Activated T-helper 1 cell treated with Interleukin-2 at 50 U/mL for 16 hours (primary cell): ENCODE measurements at places on chromosomes 1 and 21.

DNA sequence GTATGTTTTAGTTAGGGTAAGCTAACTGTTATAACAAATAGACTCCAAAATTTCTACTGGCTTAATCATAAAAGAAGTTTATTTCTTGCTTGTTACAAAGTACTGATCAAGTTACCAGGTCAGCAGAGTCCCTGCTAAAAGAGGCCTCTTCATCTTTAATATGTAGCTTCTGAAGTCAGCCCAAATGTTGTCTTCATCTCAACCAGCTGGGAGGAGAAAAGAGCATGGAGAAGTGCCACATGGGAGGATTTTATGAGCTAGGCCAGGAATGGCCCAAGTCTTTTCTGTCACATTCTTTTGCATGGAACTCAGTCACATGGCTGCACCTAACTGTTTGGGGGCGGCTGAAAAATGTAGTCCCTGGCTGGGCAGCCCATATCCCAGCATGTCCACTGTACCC is 63.2 kb upstream of the APOBEC4 start:
- DNase-seq, result no peak

- no peak for DNase-seq
Measured at GRCh38 chr1:98706173-98706843, 44.8 kb downstream of the SNX7 start.

DNA sequence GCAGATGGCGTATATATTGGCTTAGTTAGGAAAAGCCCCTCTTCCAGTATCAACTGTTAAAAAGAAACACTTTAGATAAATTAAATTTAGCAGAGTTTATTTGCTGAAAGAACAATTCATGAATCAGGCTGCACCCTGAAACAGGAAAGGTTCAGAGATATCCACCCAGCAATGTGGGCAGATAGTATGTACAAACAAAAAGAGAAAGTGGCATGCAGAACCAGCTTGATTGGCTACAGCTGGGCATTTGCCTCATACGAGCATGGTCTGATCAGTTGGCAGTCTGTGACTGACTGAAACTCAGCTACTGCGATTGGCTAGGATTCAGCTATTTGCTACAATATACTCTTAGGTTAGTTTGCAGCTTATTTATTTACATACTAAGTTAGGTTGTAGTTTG is 98.2 kb downstream of the ZC3H11B start:
- DNase-seq, result no peak

DNA sequence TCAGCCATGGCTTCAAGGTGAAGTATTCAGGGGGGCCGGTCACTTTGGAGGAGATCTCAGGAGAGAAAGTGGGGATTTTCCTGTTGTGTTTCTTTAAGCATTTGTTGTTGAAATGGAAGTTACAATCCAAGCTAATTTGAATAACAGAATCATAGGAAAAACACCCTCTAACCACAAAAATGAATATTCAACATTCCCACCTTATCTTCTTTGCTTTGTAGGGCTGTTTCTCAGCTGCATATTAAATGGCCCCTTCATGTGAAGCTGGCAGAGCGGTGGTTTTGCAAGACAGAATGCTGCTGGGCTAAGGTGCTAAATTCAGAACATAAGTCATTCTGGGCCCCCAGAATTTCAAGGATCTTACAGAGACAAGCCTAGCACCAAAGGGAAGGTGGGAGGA is 279.0 kb downstream of the RRAGC start:
- no peak for DNase-seq

DNA sequence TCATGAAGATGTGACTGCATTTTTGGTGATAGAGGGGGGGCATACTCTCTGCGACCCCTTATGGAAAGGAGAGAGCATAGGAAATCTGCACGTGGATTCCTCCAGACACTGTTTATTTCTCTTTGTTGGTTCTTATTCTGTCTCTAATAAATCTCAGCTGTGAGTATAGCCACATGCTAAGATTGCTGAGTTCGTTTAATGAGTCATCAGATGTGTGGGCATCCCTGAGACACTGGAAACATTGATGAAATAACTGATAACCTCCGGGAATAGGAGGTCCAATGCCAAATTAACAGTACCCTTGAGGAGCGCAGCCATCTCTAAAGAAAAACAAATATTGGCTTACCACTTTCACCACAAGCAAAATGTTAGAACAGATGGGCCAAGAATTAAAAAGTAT is 880.2 kb upstream of the NEGR1 start:
- no peak for DNase-seq

DNA sequence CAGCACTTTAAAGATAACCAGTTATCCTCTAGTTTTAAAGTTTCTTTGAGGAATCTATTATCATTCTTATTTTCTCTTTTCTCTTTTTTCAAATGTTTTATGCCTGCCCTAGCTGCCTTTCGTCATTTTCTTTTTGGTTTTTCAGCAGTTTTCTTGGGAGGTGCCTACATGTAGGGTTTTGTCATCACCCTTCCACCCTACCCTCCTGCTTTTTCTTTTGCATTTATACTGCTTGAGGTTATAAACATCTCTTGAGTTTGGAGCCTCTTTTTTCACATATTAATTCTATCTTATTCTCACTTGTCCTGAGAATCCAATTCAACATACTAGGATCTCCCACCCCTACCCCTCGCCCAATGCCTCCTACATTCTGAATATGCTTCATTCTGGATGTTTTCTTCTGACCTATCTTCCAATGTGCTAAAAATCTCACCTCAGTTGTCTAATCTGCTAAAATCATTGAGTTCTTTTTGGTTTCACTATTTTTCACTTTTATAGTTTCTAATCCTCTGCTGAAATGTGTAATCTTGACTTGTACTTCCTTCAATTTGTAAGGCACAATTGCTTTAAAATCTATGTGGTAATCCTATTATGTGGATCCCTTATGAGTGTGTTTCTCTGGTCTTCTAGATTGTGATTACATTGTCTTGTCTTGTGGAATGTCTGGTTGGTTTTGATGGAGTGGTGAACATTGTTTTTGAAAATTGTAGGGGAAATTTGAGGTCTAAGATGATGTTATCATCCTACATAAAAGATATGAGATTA is 38.7 kb downstream of the MIA3 start:
- DNase-seq, result no peak

DNA sequence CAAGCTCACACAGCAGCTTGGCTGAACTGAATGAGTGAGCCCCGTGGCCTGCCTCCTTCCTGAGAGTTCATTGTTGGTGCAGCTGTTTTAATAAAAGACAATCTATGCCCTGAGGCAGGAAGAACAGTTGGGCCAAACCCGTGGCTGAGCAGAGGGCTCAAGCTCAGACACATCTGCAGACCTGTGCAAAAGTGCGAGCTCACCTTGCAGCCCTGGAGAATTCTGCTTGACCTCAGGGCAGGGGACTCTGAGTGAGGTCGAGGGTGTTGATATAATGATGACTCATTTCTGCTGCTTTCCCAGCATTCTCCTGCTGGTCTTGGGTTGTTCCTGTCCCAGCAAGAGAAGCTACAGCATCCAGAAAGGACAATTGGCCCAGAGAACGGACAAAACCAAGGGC is 61.0 kb downstream of the ATP5PO start:
- no peak for DNase-seq

DNA sequence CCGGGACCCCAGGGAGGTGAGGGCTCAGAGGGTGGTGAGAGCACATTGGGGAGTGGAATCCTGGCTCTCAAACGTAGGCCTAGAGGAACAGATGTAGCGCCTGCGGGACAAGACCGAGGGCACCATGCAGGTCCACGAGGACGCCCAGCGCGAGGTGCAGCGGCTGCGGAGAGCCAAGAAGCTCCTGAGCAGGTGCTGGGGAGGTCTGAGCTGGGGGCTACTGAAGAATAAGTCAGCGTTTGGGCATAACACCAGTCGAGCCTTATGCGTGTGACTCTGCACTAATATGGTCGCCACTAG is 2.6 kb upstream of the NBPF3 start:
- DNase-seq, result no peak

- DNase-seq, result no peak
Measured at GRCh38 chr1:44497422-44498170, 92.5 kb downstream of the RNF220 start.

DNA sequence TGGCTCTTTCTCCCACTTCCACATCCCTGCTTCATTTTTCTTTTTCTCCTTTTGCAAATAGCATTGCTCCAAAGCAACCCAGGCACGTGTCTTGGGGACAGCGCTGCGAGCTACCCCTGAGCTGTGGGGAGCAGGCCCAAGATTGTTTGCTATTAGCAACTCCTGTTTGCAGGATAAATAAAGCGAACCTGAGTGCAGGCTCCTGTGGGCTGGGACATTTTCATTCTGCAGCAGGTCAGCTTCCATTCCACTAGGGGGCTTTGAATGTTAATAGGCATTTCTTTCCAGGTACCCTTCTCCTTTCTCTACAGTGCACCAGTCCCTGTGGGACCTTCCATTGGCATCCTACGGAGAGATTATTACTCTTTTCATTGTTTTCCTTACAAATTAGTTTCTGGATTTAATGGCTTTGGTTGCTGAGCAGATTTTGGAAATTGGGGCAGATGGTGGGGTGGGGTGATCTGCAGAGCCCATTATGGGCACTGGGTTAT is 54.0 kb downstream of the OLFML3 start:
- DNase-seq, result no peak

DNA sequence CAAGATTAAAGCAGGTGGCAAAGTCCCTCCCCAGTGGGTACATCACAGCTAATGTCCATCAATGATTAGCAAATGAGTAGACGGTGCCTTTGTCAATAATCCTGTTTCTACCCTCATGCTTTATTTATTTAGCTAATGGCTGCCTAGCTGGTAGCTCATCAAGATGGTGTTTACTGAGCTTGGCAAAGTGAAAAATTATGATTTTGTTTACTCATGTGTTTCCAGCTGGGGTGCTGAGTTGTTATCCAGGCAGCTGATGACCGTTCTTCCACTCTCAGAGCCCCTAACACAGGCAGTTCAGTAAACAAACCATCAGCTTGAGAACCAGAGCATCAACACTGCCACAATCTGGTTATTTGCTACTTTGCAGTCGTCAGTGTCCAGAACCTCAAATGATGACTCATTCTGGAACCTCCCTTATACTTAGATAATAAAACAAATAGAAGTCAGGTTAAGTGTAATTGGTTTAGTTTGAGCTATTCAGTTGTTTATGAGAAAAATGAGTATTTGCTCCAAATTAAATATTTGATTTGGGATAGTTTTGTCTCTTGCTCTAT is 163.9 kb downstream of the ST6GALNAC5 start:
- no peak for DNase-seq

- DNase-seq, result no peak
Measured at GRCh38 chr1:56064705-56065104, 514.7 kb downstream of the PLPP3 start.

GRCh38 chr1:12051361-12051760 is 11.7 kb upstream of the TNFRSF8 start:
- no peak for DNase-seq

- no peak for DNase-seq
Measured at GRCh38 chr1:174920093-174920492, 79.7 kb upstream of the CACYBP start.

- DNase-seq, result no peak
Measured at GRCh38 chr1:6012529-6013318, 20.5 kb upstream of the NPHP4 start.

GRCh38 chr1:37764414-37764825 is 500 bp downstream of the EPHA10 start:
- no peak for DNase-seq

DNA sequence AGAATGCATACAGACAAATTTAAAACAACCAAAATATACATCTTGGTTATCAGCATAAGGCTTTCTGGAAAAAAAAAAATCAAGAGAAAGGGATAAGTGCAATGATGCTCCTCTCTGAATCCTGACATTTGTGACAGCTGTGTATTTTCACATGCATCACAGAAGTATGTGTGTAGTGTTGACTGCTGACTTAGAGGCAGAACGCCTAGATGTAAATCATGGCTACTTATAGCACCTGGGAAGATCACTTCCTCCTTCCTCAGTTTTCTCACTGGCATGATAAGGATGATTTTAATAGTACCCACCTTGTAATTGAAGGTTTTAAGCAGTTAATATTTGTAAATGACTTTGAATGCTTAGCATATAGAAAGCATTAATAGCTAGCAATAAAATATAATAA is 112.5 kb downstream of the MRPL39 start:
- DNase-seq, result no peak

DNA sequence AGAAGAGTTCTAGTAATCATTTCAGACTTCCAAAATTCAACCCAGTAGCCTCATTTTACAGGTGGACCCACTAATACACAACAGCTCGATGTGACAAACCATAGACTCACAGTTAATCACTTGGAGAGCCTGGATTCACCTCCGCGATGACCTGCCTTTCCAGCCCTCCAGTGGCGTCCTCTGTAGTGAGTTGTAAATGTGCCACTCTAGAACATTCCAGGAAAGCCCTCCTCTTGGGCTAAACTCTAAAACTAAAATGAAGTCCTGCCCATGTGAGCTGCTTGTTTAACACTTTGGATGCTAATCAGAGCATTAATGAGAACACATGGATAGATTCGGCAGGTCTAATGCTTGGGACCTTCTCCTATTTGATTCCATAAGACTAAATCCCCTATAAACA is 140.7 kb downstream of the DHRS3 start:
- DNase-seq, result no peak

- DNase-seq, result no peak
Measured at GRCh38 chr1:198544265-198544664, 3.8 kb upstream of the ATP6V1G3 start.

DNA sequence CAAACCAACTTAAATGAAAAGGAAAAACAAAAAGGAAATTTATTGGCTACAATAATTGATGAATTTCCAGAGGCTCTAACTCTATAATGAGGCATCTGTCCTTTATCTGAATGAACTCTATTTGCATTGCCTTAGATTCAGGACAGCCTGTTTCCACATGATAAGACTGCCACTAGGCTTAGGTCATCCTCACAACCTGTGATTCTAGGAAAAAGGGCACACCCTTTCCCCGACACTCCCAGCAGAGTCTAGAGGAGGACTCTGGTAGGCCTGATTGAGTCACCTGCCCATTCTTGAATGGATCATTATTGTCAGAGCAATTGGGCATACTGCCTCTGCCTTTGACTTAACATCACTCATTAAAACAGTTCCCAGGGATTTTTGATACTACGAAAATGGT is 262.8 kb downstream of the TPR start:
- no peak for DNase-seq

- no peak for DNase-seq
Measured at GRCh38 chr21:34559089-34559631, 47.1 kb upstream of the KCNE1 start.

DNA sequence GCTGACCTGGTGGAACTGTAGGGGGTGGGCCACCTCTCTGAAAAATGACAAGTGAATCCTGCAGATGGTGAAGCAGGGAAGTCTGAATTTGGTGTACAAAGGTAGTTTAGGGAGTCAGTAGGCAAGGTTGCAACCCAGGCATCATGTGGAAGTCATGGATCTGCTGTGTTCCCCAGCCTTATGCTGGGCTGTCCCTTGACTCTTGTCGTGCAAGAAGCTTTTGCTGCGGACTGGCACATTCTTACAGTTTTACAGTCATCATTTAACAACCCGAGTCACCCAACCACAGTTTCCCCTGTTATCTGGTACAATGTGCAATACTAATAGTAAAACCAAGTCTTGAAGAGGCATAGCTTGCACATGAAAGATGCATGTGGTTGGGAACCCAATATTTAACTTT is 13.2 kb downstream of the RHOU start:
- no peak for DNase-seq
